ENCODE measurements at places on chromosomes 5 and 9.

- peak; percentile 23 for DNase-seq
Observed at GRCh38 chr9:120892748-120893610, 16.0 kb upstream of the PHF19 start.

DNA sequence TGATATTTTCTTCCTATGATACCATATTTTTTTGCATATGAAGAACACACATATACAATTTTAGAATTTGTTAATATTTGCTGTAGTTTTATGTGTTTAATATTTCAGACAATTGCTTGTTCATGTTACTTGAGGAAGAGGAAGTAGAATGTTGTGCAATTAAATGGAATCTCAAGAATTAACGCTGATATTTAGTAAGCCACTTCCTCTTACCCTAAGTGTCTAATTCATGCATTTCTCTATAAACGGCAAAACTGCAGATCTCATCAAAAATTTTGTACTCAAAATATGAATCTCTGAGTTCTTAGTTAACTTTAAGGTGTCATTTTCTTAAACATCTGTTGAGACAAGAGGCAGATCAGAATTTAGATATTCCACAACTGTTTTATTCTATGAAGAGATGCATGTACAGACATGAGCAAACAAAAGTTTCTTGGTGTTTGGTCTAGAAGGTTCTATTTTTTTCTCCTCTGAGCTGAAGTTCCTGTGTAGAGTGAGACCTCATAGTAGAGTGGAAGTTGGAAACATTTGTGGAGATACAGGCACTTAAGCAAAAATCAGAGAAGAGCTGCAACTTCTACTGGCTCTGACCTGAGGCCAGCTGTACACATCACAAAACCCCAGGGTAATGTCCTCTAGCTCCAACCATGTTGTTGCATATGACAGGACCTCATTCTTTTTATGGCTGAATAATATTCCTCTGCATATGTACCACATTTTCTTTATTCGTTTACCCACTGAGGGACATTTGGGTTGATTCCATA is 16.6 kb upstream of the TGFBI start:
- no peak for DNase-seq

GRCh38 chr9:133351908-133352634 is 4.1 kb downstream of the RPL7A start:
- DNase-seq, result peak; percentile 7

GRCh38 chr5:129094087-129094923 is at the start of gene ISOC1:
ISOC1 (plus strand) TSS chr5:129094749; CDS start chr5:129094767, 18 bp downstream.
- DNase-seq, result peak; percentile 87

GRCh38 chr5:145863003-145863402 is 9.8 kb downstream of the GRXCR2 start:
- DNase-seq, result no peak
